ENCODE measurements at places on chromosomes 7 and 10.

DNA sequence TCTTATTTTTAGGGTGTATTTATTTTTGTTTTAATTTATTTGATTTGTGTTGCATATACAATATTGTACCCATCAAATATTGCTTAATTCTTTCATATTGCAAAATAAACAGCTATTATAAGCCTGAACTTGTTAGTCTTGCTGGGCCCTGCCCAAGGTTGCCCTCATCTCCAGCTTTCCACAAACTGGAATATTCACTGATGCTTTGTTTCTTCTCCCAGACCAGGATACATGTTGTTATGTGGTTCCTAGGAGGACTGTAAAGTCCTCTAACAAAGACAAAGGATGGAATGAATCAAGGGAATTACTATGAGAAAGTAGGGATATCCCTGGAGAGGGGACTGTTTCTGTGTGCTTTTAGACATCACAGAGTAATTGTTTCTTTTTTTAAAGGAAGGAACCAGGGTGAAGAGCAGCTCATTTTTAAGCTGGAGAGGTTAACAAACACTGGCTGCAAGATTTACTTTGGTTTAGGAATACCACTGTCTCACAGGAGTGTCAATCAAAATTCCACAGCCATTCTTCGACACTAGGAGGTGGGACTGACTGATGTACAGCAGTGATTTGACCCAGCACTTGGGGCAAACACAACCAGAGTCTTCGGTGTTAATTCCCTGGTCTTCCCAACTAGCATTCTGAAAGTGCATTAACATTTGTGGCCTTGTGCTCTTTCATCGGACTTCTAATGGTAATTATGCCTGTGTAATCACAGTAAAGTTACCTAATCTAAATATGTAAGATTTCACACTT is 14.8 kb upstream of the CD36 start:
- DNase-seq, result no peak

DNA sequence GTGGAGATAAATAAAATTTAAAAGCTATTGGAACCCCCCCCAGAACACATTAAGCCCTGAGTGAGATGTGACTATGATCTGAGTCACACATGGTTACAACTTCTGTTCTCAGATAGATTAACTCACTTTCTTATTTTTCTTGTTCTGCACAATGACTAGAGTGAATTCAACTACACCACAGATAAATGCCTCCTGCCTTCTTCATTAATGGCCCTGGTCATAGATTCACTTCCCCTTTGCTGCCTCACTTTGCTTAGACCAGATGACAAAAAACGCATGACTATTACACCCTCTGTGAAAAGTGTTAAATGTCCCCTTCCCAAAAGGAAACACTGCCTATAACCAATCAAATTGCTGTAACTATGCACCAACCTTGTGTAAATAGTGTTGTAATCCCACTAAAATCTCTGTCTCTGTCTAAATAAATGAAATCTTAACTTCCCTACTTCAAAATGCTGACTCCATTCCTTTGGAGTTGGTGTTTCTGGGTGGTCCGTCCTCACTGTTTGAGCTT is 49.4 kb downstream of the AKR1D1 start:
- no peak for DNase-seq

- DNase-seq, result no peak
These were observed 133.6 kb downstream of the CALN1 start for GRCh38 chr7:72278550-72278949.

DNA sequence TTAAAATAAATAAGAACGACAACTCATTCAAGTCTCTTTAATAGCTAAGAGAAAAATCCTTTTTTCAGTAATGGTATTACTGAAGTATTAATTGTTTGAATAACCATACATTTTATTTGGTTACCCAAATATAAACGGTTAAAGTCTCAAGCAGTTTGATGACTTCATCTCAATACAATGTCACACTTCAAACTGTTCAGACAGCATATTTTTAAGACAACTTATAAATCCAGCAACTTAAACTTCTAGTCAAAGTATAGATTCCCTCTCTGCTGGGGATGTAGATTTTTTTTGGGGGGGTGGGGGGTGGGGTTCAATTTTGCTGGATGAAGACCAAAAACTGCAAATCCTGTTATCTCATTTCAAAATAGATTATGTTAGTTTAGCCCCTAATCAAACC is 42.0 kb downstream of the GNA12 start:
- no peak for DNase-seq

- DNase-seq, result no peak
These were observed 8.0 kb downstream of the RASSF4 start for GRCh38 chr10:44967616-44968015.

DNA sequence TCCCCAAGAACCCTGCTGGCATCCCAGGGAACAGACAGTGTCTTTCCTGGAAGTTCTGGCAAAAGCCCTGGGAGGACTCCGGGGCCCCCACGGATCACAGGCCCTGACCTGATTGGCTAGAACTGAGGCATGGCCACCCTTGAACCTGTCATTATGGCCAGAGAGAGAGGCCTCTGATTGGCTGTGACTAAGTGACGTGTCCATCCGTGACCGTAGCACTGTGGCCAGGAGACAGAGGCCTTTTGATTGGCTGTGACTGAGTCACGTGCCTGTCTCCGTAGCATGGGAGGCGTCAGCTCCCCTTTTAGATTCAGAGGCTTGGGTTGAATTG is 163.8 kb downstream of the RGS10 start:
- no peak for DNase-seq

DNA sequence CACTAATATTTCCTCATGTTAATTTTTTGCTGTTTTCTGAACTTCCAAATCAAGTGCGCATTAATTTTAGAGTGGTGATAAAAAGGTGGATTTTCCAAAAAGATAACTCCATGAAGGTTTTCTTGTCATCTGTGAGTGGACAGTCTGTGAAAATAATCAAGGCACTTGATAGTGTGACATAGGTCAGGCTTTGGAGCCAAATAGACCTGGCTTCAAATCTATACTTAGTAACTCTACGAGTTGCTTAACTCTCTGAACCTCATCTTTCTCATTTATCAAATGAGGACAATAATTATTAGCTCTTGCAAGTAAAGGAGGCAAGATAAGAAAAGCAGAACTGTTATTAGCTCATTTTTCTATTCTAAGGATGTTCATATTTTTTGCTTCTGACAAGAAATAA is 24.7 kb upstream of the MET start:
- DNase-seq, result no peak

DNA sequence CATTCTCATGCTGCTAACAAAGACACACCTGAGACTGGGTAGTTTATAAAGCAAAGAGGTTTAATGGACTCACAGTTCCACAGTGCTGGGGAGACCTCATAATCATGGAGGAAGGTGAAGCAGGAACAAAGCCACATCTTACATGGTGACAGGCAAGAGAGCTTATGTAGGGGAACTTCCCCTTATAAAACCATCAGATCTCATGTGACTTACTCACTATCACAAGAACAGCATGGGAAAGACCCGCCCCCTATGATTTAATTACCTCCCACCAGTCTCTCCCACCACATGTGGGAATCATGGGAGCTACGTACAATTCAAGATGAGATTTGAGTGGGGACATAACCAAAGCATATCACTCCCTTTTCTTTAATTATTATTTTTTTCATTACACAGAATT is 16.6 kb downstream of the COL28A1 start:
- DNase-seq, result no peak

DNA sequence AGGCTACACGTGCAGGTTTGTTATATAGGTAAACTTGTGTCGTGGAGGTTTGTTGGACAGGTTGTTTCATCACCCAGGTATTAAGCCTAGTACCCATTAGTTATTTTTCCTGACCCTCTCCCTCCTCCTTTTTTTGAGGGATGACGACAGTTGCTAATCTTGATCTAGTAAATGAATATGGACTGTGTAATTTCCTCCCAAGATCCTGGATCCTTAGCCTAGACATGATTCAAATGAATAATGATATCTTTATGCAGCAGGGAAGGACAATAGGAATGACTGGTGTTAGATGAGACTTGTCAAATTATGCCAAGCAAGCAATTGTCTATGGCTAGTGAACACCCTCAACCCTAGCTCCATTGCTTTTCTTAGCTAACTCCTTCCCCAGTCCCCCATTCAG is 156.2 kb downstream of the PLPP4 start:
- no peak for DNase-seq

DNA sequence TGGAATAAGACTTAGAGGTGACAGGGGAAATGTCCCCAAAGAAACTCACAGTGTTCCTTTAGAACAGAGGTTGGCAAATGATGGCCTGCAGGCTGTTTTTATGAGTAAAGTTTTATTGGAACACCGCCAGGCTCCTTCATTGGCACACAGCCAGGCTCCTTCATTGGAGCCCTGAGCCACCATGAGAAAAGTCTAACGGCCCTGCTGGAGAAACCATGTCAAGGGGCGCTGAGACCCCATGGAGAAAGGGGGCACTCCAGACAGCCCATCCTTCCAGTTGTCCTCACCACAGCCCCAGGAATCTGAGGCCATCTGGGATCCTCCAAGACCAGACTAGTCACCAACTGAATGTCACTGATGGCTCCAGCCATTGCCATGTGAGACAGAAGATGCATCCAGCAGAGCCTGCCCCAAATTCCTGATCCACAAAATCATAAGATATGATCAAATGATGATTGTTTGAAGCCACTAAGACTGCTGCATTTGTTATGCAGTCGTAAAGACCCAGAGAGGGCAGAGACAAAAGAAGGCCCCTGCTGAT is 88.2 kb upstream of the GPR26 start:
- peak; percentile 13 for DNase-seq

DNA sequence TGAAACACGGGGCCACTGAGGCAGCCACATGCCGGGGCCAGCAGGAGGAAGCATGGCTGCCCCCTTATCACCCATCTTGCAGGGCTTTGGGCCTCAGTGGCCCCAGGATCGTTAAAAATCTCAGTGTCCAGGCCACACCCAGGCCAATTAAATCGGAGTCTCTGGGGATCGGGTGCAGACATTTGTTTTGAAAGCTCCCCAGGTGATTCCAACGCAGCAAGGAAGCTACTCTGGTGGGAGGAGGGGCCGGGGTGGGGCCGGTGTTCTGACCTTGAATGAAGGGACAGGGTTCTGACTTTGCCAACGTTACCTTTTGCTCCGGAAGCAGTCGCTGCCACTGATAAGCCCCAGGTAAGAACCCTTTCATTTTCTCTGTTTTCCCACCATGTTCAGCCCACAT is 412.3 kb upstream of the FOXK1 start:
- DNase-seq, result no peak

DNA sequence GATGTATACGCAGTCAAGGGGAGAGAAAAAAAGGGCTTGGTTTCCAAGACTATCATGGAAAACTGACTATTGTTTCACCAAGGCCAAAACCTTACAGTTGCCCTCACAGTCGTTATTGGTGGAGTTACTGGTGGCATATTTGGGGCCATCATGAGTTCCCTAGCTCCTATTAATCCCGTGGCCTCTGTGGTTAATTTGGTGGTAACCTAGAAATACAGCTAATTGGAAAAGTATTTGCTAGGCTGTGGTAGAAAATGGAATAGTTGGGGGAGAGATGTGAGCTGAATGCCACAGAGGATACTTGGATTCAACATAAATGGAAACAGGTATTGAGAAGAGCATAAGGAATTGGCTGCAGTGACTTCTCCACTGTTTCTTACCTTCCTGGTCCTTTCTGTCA is 450.7 kb downstream of the KCNMA1 start:
- no peak for DNase-seq

DNA sequence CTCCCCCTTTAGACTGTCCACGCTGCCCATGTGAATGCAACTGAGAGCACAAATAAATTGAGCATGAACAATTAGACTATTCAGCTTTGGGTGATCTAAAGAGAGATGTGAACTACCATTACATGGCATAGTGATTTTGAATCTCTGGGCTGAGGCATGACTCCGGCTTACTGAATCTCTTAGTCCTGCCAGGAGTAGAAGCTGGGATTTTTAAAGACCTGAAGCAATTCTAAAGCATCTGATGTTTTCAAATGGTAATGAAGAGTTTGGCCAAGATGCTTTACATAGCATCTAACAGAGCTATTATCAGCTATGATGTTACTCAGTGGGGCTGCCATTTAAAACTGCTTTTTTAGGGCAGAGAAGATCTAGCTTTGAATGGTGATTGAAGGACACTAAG is 1059.1 kb downstream of the SORCS3 start:
- DNase-seq, result no peak

DNA sequence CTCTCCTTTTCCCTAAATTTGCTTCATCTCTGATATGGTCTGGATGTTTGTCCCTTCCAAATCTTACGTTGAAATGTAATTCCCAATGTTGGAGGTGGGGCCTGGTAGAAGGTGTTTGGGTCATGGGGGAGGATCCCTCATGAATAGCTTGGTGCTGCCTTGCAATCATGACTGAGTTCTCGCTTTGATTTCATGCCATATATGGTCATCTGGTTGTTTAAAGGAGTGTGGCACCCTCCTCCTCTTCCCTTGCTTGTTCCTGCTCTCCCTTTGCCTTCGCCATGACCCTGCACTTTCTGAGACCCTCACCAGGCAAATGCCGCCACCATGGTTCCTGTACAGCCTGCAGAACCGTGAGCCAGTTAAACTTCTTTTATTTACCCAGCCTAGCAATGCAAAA is 14.5 kb downstream of the NOBOX start:
- DNase-seq, result no peak

DNA sequence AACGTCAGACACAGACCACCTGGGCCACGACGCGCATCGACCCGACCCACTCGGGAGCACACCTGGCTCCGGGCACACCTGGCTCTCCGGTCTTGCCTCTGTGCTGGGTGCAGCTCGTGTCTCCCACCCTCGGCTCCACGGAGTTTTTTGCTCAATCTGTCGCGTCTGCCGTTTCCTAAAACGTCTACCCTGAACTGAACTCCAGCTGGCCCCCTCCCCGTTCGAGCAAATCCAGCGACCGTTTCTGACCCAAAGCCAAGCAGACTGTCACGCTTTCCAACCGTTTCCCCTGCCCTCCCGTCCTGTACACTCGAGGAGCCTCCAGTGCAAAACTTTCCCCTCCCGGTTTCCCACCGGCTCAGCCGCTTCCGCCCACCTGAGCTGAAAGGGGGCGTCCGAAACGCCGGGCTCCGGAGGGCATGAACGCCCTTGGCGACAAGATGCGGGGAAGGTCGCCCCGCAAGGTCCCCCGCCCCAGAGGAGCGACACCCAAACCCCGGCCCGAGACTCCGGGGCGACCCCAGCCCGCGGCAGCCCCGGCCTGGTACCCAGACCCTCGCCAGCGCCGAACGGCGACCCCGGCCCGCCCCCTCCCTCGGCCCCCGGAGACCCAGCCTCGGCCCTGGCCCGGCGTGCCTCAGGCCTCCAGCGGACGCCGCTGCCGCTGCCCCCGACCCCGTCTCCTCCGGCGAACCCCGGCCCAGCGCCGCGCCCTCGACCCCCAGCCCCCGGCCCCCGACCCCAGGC is 557 bp downstream of the CYTH3 start:
- peak; percentile 57 for DNase-seq

GRCh38 chr10:49029666-49030065 is 85.7 kb downstream of the VSTM4 start:
- DNase-seq, result no peak
